T-helper 17 cell (primary cell): ENCODE measurements at places on chromosomes 5 and 9. TPM values are rescaled to one million over a fixed set of nuclear protein-coding genes. Genes with fewer than 3 reads are reported as not detected.

The ALDH7A1 gene
- 2.1 TPM for total RNA-seq

The MAP1B gene
- 0.05 TPM for total RNA-seq

DNA sequence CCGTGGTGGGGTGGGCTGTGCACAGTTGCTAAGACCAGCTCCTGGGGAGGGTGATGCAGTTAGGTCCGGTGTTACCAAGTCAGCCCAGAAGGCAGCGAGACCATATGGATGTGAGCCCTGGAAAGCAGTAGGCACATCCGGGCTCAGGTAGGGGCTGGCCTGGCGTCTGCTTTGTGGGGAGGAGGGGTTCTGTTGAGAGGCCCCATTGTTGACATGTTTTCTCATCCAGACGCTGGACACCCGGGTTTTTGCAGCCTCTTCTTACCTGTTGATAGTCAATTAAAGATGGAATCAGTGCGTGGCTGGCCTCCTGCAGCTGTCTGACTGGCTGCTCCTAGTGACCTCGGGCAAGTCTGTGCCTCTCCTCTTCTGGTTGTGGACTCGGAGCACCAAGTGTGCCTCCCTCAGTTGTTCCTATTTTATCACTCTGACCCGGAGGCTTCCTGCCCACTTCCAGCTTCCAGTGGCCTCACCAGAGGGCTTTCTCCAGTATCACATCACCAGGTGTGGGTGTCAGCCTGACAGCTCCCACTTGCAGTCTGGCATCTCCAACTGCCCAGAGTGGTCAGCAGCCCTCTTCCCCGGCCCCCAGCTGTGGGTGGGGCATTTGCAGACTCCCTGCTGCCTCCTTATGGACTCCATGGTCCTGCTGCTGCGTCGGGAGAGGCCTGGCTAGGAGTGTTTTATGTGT is 90.8 kb downstream of the EHMT1 start:
- no peak for DNase-seq

- DNase-seq, result no peak
Measured at GRCh38 chr5:68242743-68243142, 27.2 kb downstream of the PIK3R1 start.
